ENCODE measurements at places on chromosomes 7 and 10.

DNA sequence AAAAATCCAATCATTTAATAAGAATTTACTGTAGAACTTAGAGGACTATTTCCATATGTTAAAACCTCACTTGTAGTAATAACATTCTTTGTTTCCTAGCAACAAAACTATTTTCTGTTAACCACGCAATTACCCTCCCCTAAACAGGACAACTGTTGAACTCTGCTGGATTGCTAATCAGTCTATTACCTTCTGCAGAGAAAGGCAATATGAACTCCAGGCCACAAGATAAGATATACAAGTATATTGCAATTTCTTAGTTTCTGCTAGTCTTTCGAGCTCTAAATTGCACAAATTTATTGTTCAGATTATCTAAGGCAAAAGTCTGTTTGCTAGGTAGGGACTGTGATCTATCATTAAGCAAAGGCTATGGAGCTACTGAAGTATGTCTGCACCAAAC lies 920.1 kb upstream of the LRRN3 start:
- no peak for DNase-seq

- DNase-seq: no peak
Measured at GRCh38 chr7:149584530-149584929, 86.9 kb upstream of the ZNF746 start.

DNA sequence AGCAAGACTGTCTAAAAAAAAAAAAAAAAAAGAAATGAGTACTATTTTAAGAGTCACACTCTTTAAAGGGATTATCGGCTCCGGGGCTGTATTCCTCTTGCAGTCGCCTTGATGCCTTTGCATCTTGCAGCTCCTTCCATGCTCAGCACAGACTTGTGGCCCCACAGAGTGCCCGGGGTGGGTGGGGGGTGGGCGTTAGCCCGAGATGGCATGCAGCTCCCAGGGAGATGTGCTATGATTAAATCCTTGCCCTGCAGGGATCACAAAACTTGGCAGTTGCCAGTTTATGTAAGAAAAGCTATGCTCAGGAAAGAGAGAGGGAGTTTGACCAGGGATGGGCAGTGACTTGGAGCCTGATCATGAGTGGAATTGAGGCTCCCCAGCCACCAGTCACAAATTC lies 81.9 kb downstream of the CCDC3 start:
- no peak for DNase-seq

GRCh38 chr7:15288741-15289140 lies 273.1 kb downstream of the AGMO start:
- DNase-seq: no peak

- DNase-seq: no peak
Measured at GRCh38 chr10:51251110-51251509, 176.8 kb downstream of the PRKG1 start.

DNA sequence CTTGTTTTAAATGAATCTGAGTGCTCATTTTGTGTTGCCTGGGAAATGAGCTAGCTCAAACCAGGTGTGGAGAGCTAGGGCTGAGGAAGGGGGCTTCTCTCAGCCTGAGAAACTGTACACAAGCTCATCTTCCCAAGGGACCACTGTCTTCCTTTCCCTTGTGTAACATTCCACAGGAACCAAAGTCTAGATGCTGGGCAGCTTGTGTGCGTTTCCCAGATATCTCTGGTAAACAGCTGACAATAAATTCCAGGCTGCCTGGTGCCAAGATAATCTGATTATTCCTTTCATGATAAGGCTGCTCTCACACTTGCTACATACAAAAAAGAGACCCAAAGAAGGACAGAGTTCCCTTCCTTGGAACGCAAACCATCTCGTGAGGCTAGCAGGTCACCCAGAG lies 33.1 kb upstream of the MKLN1 start:
- DNase-seq: no peak

DNA sequence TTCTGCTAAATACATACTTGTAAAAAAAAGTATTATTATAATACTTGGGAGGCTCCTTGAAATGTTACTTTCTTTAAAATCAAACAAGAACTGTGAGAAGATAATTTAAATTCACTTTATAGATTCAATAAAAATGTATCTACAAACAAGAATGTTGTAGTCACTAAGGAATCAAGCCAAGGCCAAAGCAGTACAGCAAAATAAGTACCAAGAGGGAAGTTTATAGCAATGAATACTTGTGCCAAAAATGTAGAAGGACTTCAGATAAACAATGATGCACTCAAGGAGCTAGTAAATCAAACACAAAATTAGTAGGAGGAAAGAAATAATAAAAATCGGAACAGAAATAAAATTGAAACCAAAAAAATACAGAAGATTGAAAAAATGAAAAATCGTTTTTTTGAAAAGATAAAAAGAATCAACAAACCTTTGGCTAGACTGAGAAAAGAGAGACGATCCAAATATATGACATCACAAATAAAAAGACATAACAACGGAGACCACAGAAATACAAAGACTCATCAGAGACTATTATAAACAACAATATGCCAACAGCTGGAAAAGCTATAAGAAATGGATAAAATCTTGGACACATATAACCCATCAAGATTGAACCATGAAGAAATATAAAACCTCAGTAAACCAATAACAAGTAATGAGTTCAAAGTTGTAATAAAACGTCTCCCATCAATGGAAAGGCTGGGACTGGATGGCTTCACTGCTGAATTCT lies 286.0 kb upstream of the TMEM229A start:
- no peak for DNase-seq

- DNase-seq: no peak
Measured at GRCh38 chr7:41835976-41836530, 133.2 kb upstream of the INHBA start.

DNA sequence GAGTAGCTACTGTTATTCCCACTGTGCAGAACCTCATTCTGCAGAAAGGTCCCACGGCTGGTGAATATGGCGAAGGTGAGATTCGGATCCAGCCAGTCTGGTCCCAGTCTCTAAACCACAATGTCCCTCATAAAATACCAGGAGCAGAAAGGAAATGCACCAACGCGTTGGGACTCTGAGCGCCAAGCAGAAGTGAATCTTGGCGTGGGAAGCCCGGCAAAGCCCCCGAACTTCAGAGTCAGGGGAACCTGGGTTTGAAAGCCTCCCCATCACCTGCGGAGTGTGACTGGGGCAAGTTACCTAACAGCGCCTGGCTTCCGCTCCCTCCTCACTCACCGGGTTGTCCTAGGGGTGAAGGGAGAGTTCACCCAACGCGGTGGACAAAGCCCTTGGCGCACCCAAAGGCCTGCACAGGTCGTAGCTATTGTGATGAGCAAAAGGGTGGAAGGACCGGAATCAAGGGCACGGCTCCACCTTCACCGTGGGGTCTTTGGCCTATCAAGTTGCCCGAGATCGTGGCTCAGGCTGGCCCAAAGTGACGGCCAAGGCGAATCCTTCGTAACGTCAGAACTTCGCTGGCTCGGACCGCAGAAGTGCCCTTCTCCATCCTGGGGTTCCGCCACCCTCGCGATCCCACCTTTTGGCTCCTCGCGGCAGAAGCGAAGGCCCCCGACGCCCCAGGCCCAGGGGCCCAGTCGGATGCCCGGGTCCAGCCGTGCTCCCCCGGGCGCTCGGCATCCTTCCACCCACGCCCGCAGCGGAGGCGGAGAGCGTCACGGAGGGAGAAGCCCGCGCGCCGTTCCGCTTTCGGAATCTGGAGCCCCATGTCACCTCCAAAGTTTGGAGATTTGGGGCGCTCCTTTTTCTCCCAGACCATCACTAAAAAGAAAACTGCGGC lies 811 bp downstream of the RGS10 start:
- peak; percentile 46 for DNase-seq

- no peak for DNase-seq
Measured at GRCh38 chr7:131950758-131951157, 394.3 kb upstream of the PODXL start.

GRCh38 chr7:37052705-37053104 lies 328.4 kb upstream of the AOAH start:
- peak; percentile 0 for DNase-seq

GRCh38 chr10:132582137-132582536 lies 44.5 kb downstream of the INPP5A start:
- no peak for DNase-seq

DNA sequence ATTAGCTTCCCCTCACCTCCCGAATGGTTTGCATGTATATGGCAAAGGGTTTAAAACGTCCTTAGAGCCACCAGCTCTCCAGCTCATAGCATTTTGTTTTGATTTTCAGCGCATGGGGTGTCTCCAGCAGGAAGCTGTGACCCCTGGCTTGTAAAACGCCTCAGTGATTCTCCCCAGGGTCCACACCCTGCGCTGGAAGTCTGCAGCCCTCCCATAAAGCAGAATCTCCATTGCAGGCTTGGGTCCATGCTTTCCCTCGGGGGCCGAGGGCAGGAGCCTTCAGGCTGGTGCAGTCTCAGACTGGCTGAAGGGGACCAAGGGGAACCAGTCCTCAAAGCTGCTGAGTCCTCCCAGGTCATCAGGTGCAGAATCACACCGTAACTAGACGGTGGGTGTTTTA lies 109.7 kb downstream of the VIPR2 start:
- no peak for DNase-seq

DNA sequence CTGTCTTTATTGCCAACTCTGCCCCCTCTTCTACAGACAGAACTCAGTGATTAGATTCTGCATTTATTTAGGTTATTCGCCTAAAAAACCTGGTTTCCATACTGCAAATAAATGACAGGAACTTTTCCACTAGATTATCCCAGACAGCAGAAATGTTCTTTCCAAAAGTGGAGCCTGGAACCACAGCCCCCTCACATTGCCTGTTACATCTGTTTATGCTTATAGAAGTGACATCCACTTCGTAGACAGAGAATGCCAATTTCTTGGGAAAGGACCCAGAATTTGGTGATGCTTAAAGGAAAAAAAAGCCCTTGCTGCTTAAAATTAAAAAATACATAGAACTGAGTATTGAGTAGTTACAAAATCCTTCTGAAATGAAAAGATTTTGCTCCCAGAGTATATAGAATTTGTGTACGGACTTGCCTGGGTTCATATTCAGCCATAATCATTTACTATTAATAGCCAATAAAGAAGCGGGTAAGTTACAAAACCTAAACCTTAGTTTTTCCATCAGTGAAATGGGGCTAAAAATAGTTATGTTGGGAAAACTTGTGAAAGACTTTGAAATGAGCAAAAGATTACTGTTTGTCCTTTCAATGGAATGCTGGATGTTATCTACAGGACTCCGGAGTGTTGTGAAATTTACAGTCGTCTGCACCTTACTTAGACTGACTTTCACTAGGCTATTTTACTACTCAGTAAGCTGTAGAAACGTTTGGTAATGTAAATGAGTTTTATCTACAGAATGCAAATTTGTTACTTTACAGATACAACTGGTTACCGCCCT lies 1.1 kb upstream of the PPP1R9A start:
- DNase-seq: no peak

DNA sequence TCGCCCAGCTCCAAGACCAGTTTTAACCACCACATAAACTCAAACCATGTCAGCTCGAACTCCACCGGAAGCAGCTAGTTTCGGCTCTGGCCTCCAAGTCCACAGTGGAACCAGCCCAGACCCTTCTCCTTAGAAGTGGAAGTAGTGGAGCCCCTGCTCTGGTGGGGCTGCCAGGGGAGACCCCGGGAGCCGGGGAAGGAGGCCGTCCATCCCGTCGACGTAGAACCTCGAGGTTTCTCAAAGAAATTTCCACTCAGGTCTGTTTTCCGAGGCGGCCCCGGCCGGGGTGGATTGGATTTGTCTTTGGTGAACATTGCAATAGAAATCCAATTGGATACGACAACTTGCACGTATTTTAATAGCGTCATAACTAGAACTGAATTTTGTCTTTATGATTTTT lies 87.5 kb downstream of the RGS10 start:
- no peak for DNase-seq

GRCh38 chr10:107553470-107553869 lies 389.0 kb upstream of the SORCS1 start:
- no peak for DNase-seq

DNA sequence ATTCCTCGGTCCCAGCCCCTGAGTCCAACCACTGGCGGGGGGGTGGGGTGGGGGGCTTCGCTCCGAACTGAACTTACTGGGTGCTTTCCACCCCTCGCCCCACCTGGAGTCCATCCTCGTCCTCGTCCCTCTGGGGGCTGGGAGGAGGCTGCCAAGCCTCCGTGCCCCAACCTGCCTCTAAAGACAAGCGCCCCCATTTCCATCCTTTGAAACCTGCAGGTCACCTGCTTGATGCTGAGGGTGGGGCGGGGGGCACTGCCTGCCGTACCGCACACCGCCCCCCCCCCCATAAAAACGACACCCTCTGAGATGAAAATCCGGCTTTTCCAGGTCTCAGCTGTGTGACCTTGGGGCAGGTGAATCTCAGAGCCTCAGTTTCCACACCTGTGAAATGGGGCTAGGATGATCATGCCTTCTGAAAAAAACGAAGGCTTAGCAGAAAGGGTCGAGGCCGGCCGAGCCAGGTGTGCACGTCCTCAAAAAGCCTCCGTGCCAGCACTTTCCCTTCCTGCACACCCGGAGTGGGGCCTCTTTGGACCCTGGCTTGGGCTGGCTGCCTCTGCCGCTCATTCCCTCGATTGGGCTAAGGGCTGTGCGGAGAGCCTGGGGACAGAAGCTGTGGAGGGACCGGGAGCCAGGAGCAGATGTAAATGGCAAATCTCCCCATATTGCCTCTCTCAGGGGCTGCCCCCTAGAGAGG lies 967 bp downstream of the ELFN1 start:
- no peak for DNase-seq

DNA sequence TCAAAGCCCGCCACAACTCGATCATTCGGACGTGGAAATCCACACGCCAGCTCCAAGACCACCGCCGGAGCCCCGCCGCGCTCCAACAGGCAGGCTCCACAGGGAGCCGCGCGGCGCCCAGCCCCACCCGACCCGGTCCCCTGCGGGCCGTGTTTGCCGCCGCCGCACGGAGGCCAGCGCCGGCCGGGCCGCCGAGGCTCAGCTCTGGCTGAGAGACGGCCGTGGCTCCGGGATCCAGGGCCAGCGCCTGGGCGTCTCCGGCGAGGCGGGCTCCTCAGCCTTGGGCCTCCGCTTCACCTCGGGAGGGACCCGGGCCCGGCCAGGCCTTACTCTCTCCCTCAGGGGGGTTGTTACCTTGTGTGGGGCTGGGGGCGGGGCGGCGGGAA lies 333 bp downstream of the SMNDC1 start:
- DNase-seq: no peak

DNA sequence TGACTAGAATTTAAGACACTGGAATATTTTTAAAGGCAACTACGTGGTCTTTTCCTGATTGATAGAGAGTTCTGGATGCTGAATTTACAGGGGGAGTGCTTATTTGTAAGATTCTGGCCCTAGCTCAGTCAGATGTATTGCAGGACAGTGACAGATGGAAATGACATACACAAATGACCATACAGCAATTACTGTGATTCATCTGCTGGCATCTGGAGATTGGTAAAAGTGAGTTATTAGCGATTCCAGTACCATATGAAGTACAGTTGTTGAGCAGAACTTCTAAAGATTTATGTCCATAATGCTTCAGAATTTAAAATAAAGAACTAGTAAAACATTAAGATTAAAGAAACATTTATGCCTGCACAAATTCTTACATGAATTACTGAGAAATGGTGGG lies 243.2 kb downstream of the CRPPA start:
- no peak for DNase-seq

- DNase-seq: no peak
Measured at GRCh38 chr7:150487625-150488024, 27.0 kb upstream of the GIMAP7 start.

GRCh38 chr7:41367967-41368882 lies 334.7 kb downstream of the INHBA start:
- no peak for DNase-seq
